ENCODE measurements at places on chromosomes 11 and 22.

DNA sequence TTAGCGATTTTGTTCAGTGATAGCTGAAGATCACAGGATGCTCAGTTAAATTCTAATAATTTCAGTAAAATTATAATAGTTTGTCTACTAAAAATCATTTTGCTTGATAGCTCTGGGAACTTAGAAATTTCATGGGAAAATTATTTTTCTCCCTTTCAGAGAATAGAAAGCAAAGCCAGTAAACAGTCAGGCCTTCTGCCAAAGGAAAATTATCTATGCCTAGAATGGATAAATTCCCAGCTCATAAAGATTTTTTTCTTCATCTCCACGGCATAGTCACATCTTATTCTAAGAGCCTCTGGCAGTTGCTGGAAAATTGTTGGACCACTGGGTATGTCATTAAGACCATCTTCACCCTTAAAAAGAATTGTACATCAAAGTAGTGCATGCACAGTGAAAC is 169.6 kb upstream of the ANO3 start:
- no peak for DNase-seq

DNA sequence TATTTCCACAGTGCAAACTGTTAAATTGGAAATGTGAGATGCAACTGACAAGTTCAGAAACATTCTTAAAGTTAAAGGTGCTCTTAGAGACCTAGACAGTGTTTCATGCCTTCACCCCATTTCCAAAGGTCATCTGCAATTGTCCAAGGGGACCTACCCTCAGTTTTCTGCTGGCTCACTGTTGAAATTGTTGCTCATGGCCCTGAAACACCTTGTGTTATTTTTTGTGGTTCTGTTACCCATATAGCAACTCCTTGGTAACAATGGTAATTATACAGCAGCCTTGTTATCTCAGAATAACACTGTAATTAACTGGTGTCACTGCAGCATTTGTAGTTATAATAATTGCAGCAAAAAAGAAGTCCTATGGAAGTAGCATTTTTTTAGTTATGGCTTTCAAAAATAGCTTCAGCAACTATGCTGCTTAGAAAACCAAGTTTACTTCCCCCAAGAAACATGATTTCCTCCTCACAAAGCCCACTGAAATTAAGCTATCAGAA is 49.2 kb upstream of the CCDC34 start:
- DNase-seq = no peak

GRCh38 chr11:76717369-76717768 is 46.8 kb upstream of the LRRC32 start:
- no peak for DNase-seq

DNA sequence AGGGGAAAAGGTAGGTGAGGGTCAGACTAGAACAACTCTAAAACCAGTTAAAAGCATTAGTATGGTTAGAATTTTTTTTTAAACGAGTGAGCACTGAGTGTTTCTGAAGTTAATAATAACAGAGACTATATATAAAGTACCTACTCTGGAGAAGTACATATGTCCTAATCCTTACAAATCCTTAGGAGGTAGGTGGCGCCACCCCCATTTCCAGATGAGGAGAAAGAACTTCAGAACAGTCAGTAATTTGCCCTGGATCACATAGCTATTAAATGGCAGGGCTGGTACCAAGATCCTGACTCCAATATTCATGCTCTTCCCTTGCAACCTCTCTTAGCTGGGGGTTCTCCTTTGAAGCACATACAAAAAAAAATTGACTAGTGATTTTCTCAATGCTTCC is 80.5 kb downstream of the CLPB start:
- no peak for DNase-seq

GRCh38 chr11:71580057-71581003 is 2.3 kb downstream of the KRTAP5-11 start:
- DNase-seq = no peak

DNA sequence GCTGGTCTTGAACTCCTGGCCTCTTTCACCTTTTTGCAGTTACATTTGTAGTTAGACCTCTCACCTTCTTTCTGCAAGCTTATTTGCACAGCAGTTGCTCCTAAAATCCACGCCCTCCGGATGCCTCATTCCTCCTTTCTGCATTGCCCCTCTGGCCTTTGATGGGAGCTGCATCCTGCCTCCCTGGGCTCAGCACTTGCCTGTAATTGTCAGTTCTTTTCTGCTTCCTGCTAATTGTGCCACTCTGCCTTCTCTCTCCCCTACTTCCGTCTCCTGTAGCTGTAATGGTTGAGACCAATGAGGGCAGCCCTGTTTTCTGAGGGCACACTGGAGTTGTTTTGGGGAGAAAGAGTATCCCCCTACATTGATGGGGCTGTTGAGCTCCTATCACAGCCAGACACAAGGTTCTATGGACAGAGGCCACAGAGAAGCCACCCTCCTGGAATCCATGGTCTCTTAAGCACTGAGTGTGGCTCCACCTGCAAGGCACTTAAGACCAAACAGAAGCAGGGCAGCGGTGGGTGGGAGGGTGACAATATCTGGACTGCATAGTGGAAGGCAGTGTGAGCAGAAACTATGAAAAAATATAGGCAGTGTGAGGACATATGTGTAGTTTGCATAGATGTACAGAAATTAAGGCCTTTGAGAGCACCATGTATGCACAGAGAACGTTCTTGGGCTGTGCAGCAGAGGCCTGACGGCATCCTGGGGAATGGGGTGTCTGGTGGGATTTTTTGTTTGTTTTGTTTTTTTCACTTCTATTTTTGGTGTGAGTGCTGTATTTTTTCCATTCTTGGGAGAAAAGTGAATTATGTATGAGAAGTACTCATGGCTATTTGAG is 30.5 kb downstream of the YDJC start:
- no peak for DNase-seq

GRCh38 chr11:31326470-31327148 is 42.9 kb downstream of the DCDC1 start:
- DNase-seq = no peak

DNA sequence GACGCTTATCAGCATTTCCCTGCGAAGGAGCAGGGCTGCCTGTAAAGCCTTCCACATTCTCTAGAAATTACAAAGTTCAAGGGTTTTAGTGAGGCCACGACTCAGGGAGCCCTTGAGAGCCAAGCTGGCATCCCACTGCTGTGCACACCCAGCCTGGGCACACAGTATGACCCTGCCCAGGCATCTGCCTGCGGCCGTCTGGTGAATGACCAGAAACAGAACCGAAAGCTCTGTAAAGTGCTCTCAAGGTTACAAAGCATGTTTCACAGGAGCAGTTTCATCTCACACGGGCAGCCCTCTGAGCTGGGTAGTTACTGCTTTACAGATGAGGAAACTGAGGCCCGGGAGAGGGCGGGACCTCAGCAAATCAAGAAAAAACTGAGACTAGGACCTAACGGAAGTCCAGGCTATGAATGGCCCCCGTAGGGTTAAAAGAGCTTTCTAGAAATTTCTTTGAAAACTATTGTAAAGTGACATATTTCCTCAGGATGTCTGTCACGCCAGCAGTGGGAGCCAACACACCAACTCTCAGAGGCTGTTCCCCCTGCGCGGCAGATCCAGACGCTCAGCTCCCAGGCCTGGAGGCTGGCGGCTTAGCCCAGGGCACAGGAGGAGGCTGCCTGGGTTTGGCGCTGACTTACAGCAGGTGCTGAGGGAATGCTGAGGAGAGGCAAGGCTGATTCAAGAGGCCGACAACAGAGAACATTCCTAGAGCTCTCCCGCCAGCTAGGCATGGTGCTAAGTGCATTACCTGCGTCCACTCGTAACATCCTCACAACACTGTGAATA is 7.7 kb upstream of the TCF20 start:
- no peak for DNase-seq

DNA sequence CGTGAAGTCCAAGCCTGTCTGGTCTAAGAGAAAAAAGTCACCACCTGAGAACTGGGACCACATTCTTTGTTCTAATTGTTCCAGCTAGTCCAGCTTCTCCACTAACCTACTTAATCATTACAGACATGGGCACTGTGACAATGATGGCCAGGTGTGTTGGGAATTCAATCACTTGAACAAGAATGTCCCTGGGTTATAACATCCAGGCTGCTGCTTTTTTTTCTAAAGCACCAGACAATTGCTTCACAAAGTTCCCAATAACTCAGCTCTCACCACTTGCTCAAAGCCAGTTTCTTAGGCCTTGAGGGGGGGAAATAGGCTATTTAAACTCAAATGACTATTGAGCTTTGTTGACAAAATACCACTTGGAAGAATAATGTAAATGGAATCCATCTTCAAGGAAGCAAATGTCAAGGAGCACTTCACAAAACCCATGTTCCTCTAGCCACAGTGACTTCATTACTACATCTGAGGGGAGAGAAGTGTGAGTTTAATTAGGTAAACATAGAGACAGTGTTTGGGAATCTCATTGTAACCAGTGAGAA is 80.3 kb downstream of the ME3 start:
- no peak for DNase-seq

- DNase-seq = no peak
These were observed 82.8 kb downstream of the IGLL1 start for GRCh38 chr22:23497016-23497885.

GRCh38 chr22:17953147-17953546 is 71.2 kb downstream of the MICAL3 start:
- DNase-seq = no peak

DNA sequence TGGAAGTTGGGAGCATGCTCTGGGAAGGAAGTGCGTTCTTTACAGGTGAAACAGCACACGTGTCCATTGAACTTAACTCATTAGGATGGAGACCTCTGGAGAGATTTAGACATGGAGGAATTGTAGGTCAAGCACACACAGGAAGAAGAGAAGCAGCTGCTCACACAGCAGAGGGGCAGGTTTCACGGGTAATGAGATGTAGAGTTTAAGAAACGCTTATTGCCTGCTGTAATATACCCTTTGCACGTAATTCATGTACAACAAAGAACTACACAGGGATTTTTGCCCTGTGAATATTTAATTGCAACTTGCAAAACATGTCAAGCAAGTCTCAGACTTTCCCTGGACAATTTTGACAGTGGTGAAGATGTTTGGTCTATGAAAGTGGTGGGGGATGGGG is 508.0 kb downstream of the OPCML start:
- DNase-seq = no peak

- no peak for DNase-seq
These were observed 38.5 kb upstream of the NAV2 start for GRCh38 chr11:19673924-19674729.

- no peak for DNase-seq
These were observed 115.6 kb upstream of the B3GAT1 start for GRCh38 chr11:134527382-134528243.

GRCh38 chr22:47361247-47361646 is 598.8 kb downstream of the TBC1D22A start:
- no peak for DNase-seq

DNA sequence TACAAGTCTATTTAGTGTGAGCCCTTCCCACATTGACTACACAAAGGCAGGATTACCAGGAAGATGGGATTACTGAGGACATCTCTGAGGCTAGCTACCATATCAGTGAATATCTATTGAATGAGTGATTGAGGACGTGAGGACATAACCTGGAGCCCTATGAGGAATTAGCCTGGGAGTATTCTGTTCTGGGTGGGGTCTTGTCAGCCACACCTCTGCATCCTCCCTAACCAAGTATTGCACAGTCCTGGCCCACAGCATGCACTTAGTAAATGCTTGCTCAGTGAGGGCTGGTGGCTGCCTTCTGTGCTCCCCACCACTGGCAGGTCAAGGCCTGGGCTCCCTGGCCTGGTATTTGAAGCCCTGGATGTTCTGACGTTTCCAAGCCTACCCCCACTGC is 14.8 kb downstream of the DUSP18 start:
- DNase-seq = no peak

- no peak for DNase-seq
These were observed 103.3 kb upstream of the TOP3B start for GRCh38 chr22:22085702-22086500.

GRCh38 chr11:2466869-2467694 is 22.3 kb downstream of the KCNQ1 start:
- peak; percentile 19 for DNase-seq

DNA sequence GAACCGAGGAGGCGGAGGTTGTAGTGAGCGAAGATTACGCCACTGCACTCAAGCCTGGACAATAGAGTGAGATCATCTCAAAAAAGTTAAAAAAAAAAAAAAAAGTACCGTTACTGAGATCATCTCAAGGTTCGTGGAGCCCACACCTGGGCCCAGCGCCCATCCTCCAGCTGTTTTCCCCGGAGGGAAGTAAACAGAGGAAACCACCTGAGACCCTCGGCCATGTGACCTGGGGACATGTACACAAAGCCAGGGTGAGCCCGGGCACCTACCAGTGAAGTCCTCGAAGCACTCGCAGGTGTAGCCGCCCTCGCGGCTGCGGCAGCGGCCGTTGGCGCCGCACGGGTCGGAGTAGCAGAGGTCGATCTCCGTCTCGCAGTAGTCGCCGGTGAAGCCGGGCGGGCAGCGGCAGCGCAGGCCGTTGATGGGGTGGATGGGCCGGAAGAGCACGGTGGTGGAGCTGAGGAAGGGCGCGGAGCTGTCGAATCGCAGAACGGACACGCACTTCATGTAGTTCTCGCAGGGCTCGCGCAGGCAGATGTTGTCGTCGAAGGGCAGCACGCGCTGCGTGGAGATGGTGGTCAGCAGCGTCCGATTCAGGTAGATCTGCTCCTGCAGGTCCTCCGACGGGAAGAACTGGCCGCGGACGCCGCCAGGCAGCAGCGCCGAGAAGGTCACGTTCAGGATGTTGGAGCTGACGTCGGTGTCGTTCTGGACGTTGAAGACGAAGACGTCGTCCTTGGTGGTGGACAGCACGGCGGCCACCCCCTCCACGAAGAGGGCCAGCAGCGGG is 73.8 kb downstream of the CELSR1 start:
- DNase-seq = no peak

- no peak for DNase-seq
These were observed 616.6 kb downstream of the TBC1D22A start for GRCh38 chr22:47379037-47379436.

- no peak for DNase-seq
These were observed 22.6 kb downstream of the AMOTL1 start for GRCh38 chr11:94790661-94791180.

DNA sequence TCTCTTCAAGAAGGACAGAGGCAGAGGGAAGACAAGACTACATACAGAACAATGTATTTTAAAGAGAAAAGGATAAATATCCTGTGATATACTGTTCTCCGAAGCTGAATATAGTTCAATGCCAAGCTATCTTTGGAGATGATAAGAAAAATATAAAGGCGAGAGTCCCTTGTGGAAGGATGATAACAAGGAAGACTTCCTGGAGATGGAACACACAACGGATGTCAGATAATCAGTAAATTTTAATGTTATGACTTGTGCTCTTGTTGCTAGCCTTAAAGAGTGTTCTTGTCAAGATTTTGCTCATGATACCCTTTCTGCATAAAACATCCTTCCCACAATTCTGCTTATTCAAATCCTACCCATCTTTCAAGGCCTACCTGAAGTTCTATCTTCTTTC is 6.8 kb upstream of the CTR9 start:
- no peak for DNase-seq

DNA sequence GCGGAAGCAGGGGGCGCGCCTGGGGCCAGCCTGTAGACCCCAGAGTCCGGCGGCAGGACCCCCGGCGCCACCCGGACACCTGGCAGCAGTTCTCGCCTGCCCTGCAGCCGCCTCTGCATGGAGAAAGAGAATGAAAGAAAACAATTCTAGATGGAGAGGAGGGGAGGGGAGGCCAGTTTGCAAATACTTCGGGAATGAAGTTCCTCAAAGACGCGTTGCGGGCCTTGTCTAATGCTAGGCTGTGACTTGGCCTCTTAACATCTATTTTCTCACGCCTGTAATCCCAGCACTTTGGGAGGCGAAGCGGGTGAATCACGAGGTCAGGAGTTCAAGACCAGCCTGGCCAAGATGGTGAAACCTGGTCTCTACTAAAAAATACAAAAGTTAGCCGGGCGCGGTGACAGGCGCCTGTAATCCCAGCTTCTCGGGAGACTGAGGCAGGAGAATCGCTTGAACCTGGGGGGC is 2.1 kb upstream of the BARX2 start:
- DNase-seq = no peak
